ENCODE measurements at places on chromosomes 1 and 21.

DNA sequence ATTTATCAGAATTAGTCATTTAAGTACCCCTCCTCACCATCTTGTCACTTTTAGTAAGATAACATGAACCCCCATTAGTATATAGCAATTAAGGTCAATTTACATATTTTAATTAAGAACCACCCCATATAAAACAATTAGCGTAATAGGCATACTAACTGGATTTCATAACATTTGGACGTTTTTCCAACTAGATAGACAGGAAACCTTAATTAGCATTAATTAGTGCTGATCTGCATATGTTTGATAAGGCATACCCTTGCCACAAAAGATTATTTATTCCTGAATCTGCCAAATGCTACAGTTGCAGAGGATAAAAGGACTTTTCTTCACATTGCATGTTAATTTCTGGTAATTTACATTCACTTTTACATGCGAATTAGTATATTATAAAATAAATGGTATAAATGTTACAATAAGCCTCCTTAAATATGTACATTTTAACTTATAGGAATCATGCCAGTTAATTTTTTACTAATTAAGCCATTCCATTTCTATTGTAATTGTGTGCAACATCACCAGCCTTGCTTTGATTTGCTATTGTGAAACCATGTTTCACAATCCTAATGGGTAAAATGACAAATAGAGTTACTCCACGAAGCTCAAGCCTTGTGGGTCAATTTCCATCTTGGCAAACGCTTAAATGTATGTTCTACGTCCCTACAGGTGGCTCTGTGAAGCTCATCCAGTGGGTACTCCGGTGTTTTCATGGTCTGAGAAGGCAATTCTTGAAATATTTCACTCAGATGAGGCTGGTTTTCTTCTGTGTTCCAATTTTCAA is 469.6 kb downstream of the DPYD start:
- DNase-seq, result no peak

DNA sequence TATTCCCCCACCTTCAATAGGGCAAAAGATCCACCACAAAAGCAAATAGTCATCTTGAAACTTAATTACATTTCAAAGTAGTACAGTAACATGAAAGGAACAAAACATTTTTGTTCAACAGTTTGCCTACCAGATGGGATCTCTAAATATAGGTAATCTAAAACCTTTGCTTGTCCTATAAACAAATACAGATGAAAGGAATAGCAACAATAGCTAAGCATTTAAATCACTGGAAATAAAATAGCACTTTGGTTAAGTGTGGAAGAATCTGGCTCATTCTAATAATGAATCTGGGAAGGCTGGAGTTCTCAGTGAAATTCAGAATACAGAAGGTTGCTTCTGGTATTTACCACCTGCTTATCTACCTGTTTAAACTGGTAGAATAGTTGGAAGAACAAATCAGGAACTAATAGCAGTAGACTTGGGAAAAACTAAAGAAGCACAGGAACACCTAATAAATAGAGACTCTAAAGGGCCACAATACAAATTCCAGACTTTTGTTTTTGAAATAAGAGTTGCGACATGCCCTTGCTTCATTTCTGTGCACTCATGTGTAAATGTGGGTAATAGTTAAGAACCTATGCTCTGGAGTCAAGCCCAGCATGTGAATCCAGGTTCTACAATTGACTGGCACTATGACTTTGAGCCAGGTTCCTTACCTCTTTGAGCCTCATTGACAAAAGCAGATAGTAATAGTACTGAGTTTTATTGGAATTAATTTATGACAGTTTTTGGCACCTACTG is 2.3 kb upstream of the LYPLAL1 start:
- no peak for DNase-seq

- DNase-seq, result no peak
These were observed 13.6 kb downstream of the ATP1B1 start for GRCh38 chr1:169120066-169120465.

GRCh38 chr1:6259491-6260362 is 1.2 kb downstream of the GPR153 start:
- peak; percentile 61 for DNase-seq

DNA sequence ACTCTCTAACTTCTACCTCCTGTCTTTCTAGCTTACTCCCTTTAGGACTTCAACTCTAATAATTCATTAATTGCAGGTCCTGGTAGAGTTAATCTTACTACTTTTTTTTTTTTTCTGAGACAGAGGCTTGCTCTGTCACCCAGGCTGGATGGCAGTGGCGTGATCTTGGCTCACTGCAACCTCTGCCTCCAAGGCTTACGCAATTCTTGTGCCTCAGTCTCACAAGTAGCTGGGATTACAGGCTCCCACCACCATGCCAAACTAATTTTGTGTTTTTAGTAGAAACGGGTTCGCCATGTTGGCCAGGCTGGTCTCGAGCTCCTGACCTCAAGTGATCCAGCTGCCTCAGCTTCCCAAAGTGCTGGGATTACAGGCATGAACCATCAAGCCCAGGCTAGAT is 15.7 kb downstream of the BTBD8 start:
- DNase-seq, result no peak

GRCh38 chr1:8816264-8816663 is 1.2 kb downstream of the RERE start:
- DNase-seq, result no peak

- no peak for DNase-seq
These were observed 46.5 kb downstream of the SNRPE start for GRCh38 chr1:203907901-203908300.
